H9 (cell line): ENCODE measurements at places on chromosomes 12 and 14.
A peak's percentile ranks its signal among the peaks of the same experiment; 100 is the strongest.

DNA sequence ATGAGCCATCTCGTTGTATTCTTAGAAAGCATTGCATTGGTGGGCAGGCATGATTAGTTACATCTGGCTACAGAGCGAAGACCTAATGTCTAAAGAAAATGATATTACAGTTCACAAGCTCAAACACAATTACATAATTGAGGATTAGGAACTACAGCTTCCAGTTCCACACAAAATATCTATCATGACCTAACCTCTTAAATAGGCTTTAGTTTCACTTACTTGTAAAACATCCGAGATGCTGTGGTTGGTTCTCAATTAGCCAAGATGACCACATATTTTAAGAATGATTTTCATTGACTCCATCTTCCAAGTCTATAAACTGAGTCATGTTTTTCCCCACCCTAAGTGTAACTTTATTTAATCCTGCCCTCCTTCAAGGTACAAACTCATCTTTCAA lies 69.5 kb downstream of the LRIG3 start:
- no peak for DNase-seq

- DNase-seq = no peak
These were observed 331.4 kb downstream of the TMTC2 start for GRCh38 chr12:83018088-83018487.

DNA sequence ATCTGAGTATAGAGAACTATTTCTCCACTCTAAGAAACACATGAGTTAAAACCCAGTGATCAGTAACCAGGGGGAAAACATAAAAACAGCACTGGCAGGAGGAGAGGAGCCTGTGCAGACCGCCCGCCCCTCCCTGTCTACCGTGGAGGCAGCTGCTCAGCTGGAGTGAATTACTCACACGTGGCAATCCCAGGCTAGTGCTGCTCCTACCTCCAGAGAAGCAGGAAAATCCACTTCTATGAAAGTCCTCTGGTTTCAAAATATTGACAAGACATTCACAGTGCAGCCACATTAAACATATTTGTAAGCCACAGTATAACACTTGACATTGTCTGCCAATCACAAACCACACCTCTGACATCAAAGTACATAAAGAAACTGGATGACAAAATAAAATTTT lies 16.7 kb downstream of the TMEM132D start:
- DNase-seq = no peak

- no peak for DNase-seq
These were observed 49.9 kb downstream of the KCNMB4 start for GRCh38 chr12:70415987-70416386.

DNA sequence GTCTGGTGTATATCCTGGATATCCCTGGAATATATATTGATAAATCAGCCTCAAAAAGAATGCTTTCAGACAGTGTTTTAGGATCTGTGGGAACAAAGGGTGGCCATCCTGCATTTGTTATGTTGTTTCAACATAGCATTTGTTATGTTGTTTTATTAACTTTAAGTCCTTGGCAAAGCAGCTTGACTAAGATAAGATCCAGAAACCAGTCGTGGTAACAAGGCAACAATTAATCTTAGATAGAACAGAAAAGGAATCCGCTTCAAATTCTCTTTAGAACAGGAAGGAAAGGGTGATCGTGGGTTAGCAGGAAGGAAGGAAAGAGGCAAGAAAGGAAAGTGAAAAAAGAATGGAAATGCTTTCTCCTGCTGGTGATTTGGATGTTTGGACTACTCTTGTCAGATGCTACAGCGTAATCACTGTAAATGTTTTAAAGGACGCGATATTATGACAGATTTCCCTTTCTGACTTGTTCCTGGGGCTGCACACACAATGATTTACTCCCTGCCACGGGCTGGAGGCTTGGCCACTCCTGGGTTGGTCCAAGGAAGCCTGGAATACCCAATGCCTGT lies 443.3 kb downstream of the DPF3 start:
- DNase-seq = no peak

GRCh38 chr12:47939009-47939601 lies 24.3 kb upstream of the TMEM106C start:
- DNase-seq = peak; percentile 17

DNA sequence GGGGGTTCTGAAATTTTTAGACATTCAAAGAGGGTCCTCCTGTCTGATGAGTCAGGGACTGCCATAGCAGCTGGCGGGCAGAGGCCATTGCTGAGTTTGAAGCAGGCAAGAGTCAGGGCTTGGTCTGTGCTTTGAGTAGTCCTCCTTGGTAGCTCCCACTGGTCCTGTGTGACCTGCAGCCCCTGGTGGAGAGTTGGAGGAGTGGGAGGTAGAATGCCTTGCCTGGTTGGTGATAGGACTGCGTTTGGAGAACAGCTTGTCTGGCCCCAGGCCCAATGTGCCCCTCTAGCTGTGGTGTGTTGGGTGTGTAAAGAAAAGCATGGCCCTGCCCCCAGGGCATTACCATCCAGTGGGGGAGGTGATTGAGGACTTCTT lies 116.7 kb downstream of the BEGAIN start:
- no peak for DNase-seq

GRCh38 chr12:2973566-2973965 lies 14.4 kb downstream of the TEAD4 start:
- no peak for DNase-seq

DNA sequence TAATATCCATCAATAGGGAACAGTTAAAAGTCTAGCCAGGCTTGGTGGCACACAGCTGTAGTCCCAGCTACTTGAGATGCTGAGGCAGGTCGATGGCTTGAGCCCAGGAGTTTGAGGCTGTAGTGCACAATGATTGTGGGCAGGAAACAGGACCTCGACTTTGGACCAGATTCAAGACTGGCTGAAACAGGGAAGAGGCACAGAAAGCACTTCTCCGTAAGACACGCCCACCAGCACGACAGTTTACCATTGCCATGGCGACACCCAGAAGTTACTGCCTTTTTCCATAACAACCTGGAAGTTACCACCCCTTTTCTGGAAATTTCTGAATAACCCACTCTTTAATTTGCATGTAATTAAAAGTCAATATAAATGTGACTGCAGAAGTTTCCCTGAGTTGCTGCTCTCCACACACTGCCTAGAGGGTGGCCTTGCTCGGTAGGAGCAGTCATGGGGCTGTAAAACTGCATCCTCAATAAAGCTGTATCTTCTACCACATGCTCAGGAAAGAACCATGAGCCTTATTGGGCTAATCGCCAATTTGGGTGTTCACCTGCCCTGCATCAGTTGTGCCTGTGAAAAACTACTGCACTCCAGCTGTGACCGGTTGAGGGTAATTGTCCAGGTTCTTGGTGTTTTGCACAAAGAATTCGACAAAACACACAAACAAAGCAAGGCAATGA lies 4.6 kb upstream of the LRRC23 start:
- peak; percentile 63 for DNase-seq
